ENCODE measurements at places on chromosomes 16 and 17. TPM values are rescaled to one million over a fixed set of nuclear protein-coding genes. Genes with fewer than 3 reads are reported as not detected.
A peak's percentile ranks its signal among the peaks of the same experiment; 100 is the strongest.

DNA sequence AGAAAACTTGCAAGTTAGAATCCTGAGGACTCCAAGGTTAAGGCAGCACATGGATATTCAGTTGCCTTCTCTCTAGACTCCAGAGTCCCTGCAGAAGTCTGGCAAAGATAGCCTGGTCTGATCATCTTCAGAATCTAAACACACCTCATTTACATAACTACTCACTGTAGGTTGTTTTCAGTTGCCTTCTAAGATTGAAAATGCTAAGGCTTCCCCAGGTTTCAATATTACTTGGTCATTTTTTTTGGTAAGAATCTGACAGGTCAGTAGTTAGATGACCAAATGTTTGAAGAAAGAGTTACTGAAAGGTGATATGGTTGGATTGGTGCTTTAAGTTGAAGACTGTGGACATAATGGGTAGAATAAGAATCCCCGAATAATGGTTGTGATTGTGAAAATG lies 205.4 kb upstream of the KCNJ16 start:
- DNase-seq: no peak
- no peak overlapping the region for H3K4me3 ChIP-seq
- H3K27me3 ChIP-seq: no peaks in the 10 kb centered on the region
- H3K4me1 ChIP-seq: no peaks in the 10 kb centered on the region

DNA sequence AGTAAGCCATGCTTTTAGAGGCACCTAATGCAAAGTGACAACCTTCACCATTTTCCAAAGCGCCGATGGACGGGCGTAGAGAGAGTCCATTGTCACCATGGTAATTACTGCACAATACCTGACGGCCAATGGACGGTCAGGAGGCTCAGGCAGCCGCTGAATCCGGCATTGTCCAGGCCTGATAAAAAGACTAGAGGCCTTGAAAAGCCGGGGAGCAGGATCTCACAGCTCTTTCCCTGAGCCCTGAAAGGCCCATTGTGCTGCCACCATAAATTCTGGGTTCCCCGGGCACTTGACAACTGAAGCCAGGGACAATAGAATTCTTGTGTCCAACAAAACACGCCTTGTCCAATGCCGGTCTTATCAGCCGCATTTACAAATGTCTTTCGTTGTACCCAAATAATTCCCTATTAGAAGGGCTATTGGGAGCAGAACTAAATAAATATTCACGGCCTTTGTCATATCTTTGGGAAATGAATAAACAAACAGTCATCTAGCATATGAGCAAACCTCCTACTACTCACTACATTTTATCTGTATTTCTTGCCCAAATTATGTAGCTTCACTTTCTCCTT lies 62.4 kb downstream of the CDH11 start:
- DNase-seq: no peak
- H3K4me3 ChIP-seq: no peak overlapping the region
- no peak overlapping the region for H3K27ac ChIP-seq
- H3K4me1 ChIP-seq: no peaks in the 10 kb centered on the region
- no peaks in the 10 kb centered on the region for H3K36me3 ChIP-seq

GRCh38 chr17:14301279-14302090 lies 604 bp downstream of the HS3ST3B1 start:
- peak overlapping the region; percentile 73 for H3K27ac ChIP-seq
- H3K27me3 ChIP-seq: peaks cover 19% of the 10 kb centered on the region
- DNase-seq: peak; percentile 71

DNA sequence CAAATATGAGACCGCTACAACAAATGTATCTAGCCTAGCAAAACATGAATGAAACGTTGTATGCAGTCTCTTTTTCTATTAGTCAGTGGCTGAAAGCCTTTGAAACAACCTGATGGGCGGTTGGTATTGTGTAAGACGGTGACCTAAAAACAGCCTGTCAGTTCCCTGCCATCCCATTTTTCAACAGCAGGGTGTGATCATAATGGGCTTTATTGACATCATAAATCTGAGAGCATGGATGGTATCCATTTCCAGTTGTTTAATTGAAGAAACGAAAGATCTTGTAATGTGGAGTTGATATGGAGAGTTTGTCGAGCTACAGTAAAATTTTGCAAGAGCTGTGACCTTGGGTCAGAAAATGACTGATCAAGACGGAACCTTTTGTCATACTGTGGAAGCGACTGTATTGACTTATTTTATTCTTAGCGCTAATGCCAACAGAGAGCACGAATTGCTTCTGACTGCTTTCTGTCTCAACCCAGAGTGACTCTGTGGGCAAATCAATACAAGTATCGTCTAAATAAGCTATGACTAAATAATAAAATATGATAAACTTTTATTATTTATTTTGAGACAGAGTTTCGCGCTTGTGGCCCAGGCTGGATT lies 12.3 kb upstream of the MEIOB start:
- no peak for DNase-seq
- H3K27me3 ChIP-seq: peaks cover 3% of the 10 kb centered on the region
- H3K27ac ChIP-seq: no peak overlapping the region
- no peaks in the 10 kb centered on the region for H3K36me3 ChIP-seq

GRCh38 chr16:76268824-76269223 lies 8.4 kb upstream of the CNTNAP4 start:
- H3K36me3 ChIP-seq: no peaks in the 10 kb centered on the region
- DNase-seq: no peak
- no peak overlapping the region for H3K4me3 ChIP-seq
- H3K4me1 ChIP-seq: no peaks in the 10 kb centered on the region
- no peak overlapping the region for H3K27ac ChIP-seq

DNA sequence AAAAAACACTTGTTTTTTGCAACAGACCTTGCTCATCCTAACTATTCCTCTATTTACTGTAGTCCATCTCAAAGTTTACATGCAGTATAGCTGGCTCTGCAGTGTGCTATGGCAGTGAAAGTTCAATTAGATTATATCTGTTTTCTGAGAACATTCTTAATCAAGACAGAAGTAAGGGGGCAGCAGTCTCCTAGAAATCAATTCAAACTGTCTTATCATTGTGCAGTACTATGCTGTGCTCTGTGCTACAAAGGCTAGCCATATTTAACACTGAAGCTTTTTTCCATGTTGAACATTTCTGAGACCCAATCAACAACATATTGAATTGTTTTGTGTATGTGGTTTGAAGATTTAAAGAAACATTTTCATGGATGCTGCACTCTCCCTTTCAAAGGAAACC lies 11.4 kb downstream of the NETO2 start:
- H3K36me3 ChIP-seq: no peaks in the 10 kb centered on the region
- peaks cover 3% of the 10 kb centered on the region for H3K4me1 ChIP-seq
- no peak for DNase-seq
- no peak overlapping the region for H3K4me3 ChIP-seq
- H3K27ac ChIP-seq: no peak overlapping the region

- no peaks in the 10 kb centered on the region for H3K4me1 ChIP-seq
- H3K36me3 ChIP-seq: peaks cover 24% of the 10 kb centered on the region
- no peak overlapping the region for H3K27ac ChIP-seq
- no peak overlapping the region for H3K4me3 ChIP-seq
- no peak for DNase-seq
Measured at GRCh38 chr17:64155751-64156544, 26.0 kb upstream of the ERN1 start.

- H3K36me3 ChIP-seq: no peaks in the 10 kb centered on the region
- peaks cover 90% of the 10 kb centered on the region for H3K27me3 ChIP-seq
- no peak overlapping the region for H3K4me3 ChIP-seq
- peaks cover 27% of the 10 kb centered on the region for H3K4me1 ChIP-seq
- DNase-seq: no peak
- no peak overlapping the region for H3K27ac ChIP-seq
Measured at GRCh38 chr17:48755356-48755755, 26.8 kb upstream of the HOXB13 start.

DNA sequence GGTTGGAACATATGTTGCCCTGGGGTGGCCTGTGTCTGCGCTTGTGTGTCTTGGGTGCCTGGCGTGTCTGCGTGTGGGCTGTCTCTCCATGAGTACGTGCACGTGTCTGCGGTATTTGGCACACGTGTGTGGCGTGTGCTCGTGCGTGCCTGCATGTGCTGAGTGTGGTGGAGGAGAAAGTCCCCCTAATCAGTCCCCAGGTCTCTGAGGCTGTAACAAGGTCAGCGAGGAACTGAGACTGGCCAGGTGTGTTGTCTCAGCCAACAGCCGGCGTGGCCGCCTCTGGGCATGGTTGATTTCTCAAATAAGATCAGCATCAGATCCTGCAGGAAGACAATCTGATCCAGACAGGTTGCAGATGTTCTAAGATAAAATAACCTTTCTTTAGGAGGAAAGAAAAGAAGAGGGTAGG lies 3.5 kb upstream of the CPNE7 start:
- H3K27ac ChIP-seq: no peak overlapping the region
- H3K4me3 ChIP-seq: no peak overlapping the region
- no peak for DNase-seq

DNA sequence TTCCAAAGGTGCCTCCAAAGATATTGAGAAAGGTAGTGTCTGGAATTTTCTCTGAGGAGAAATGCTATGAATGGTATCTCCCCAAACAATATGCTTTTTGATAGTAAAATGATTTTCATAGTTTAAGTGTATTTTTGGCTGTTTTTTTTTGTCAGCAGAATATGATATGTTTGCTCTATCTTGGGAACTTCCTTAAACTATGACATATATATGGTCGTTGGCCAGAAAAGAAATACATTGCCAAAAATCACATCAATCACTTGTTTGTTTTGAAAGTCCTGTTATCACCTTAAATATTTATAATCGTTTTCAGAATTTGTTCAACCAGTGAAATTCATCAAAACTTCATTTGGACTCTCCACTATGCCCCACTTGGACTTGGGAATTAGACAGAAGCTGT lies 816.9 kb downstream of the CDH11 start:
- H3K4me3 ChIP-seq: no peak overlapping the region
- H3K27ac ChIP-seq: no peak overlapping the region
- no peaks in the 10 kb centered on the region for H3K36me3 ChIP-seq
- H3K4me1 ChIP-seq: no peaks in the 10 kb centered on the region

GRCh38 chr17:76585649-76586593 lies at the start of gene ST6GALNAC2:
ST6GALNAC2 (minus strand) TSS chr17:76585860; CDS start chr17:76585808, 52 bp downstream.
- no peak within 1 kb of the TSS for H3K27ac ChIP-seq
- no peaks in the 10 kb centered on the region for H3K36me3 ChIP-seq
- peaks cover 49% of the 10 kb centered on the region for H3K27me3 ChIP-seq

- no peak overlapping the region for H3K27ac ChIP-seq
- H3K4me3 ChIP-seq: no peak overlapping the region
- H3K4me1 ChIP-seq: peaks cover 18% of the 10 kb centered on the region
Measured at GRCh38 chr17:34641368-34641767, 62.0 kb downstream of the TMEM132E start.

GRCh38 chr17:12859520-12859919 lies 70.2 kb downstream of the ARHGAP44 start:
- no peaks in the 10 kb centered on the region for H3K4me1 ChIP-seq
- no peaks in the 10 kb centered on the region for H3K36me3 ChIP-seq
- no peak overlapping the region for H3K4me3 ChIP-seq
- no peaks in the 10 kb centered on the region for H3K27me3 ChIP-seq
- no peak overlapping the region for H3K27ac ChIP-seq
- no peak for DNase-seq

SLC47A1 gene
- not detected for total RNA-seq

UTS2R gene
- not detected for total RNA-seq

KRT20 gene
- not detected for total RNA-seq

VPS35L gene
- 25.8 TPM for total RNA-seq

TMEM88 gene
- total RNA-seq: 29.3 TPM

TADA2A gene
- total RNA-seq: 6.7 TPM

SDK2 gene
- 8.1 TPM for total RNA-seq

Data from CD4-positive, alpha-beta T cell (primary cell).